ENCODE measurements at places on chromosomes 2 and 18.

DNA sequence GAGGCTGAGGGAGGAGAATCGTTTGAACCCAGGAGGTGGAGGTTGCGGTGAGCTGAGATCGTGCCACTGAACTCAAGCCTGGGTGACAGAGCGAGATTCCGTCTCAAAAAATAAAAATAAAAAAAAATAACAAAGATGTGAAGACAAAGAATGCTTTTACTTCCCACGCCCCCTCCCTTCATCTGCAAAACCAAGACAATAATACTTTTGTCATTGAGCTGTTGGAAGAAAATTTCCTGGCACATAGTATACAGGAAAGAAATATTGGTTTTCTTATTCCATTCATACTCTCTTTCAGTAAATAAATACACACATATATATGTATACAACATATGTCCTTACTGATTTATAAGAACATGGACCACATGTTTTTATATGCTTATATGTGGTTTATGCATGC, 12.2 kb downstream of the GREB1 start:
- DNase-seq, result no peak

DNA sequence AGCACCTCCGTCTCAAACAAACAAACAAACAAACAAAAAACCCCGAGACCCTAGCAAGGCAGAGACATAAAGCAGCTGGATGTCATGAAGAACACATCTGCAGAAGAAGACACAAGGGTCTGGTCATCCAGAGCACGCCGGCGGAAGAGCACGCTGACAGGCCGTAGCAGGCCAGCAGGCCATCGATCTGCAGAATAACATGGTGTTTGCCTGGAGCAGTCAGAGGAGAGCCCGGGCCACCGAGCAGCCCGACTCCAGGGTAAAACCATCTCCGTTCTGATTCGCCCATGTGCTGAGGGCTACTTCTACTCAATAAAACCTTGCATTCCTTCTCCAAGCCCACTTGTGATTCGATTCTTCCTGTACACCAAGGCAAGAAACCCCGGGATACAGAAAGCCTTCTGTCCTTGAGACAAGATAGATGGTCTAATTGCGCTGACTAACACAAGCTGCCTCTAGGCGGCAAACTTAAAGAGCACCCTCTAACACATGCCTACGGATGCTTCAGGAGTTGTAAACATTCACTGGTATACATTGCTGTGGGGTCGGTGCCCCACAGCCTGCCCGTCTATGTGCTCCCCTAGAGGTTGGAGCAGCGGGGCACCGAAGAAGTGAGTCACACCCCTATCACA, 549.8 kb upstream of the NRXN1 start:
- no peak for DNase-seq

DNA sequence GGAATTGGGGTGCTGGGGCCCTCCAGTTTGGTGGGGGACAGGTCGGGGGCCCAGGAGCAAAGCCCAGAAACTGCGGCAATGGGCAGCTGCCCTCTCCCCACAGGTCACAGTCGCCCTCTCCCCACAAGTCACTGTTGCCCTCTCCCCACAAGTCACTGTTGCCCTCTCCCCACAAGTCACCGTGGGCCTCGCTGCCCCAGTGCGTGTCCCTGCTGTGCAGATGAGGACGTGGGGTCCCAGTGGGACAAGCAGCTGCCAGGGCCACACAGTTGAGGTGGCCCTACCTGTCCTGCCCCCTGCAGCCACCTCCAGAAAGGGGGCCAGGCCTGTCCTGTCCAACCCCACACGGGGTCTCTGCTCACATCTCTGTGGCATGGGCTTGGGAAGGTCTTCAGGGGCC, 13.0 kb upstream of the AGXT start:
- DNase-seq, result no peak

GRCh38 chr2:2472044-2472443, 141.0 kb upstream of the MYT1L start:
- DNase-seq, result no peak

DNA sequence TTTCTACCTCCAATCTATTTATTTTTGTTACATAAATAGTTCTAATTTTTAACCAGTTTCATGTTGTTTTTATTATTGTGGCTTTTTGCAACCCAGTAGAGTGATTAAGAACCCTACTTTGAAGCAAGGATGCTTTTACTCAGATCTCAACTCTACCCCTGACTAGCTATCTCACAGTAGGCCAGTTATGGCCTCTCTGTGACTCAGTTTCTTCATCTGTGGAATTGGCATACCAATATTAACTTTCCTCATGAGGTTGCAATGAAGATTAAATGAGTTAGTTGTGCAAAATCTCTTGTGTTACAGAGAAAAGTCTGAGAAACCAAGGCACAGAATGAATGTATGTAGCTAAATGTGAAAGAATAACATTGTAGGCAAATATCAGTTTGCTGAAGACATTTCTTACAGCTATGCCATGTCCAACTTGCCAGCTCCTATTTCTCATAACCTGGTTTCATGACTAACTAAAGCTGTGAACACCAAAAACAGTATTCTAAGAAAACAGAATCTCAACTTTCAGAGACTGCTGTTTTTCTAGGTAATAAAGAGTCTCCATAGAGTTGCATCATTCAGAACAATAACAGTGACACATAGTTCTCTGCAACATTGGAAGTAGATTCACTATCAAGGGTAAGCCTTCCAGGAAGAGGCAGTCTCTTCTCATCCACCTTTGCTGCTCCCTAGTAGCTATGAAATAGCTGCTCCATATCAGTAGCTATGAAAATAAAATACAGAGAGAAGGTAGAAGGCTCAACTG, 33.2 kb upstream of the CYTIP start:
- no peak for DNase-seq

DNA sequence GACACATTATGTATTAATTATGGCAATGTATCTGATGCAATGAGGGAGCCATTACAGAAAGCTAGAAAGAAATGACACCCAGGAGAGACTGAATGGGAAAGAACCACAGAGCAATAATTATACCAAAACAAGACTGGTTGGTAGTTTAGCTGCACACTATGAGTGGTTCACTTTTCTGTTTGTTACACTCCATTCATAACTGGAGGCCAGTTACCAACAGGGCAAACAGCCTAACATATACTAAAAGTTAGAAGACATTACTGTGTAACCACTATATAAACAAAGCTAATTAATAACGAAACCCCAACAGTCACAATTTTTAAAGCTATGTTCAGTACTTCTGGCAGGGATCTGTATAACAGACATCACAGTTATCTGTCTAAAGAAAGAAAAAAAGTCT, 49.4 kb downstream of the NBAS start:
- DNase-seq, result no peak

DNA sequence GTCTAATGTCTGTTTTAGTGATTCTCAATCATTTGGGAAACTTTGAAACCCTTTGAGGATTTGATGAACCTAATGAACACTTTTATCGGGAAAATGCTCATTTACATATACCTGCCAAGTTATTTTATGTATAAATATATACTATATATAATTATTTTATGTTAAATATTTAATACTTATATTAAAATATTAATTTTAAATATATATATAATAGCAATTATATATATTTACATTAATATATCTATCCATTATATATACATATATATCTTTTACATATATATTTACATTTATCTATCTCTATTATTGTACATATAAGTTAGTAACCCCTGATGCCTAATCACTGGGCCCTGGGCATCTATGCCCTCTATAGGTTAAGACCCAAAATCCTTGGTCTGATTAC, 763.3 kb upstream of the FSHR start:
- no peak for DNase-seq

DNA sequence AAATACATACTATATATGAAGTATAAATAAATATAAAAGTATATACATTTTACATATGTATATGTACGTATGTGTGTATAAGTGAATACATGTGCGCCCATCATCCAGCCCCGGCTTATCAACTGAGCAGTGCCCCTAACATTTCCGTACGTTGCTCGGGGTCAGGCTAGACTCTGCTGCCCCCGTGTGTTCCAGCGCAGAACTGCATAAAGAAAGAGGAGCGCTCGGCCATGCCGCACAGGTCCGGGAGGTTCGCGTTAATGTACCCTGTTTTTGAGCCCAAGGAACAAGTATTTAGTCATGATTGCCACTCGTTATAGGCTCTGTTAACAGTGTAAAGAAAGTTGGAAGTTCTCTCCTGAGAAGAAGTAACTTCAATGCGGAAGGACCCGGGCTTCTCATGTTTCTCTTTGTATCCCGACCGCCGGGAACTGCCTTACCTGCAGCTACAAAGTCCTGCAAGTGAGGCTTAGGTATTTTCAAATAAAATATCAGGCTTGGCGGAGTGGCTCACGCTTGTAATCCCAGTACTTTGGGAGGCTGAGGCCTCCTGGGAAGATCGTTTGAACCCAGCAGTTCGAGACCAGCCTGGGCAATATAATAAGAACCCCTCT, 55.7 kb downstream of the CD8B2 start:
- peak; percentile 76 for DNase-seq

GRCh38 chr2:70143314-70144150, 47.3 kb downstream of the C2orf42 start:
- DNase-seq, result no peak

DNA sequence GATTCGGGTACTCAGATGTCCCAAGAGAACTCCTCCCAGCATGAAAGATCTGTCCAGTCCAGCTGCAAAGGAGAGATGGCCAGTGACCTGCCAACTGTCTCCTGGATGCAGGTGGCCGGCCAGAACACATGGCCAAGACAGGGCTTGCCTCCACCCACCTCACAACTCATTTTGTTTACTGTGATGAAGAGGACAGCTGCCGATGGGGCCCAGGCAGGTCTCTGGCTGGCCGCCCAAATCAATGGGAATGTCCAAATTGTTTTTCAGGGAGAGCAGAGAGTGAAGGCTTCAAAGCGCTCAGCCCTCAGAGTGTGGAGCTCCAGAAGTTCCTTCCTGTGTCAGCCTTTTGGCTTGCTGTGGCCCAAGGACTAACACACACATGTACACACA, 41.9 kb downstream of the FOSL2 start:
- no peak for DNase-seq

DNA sequence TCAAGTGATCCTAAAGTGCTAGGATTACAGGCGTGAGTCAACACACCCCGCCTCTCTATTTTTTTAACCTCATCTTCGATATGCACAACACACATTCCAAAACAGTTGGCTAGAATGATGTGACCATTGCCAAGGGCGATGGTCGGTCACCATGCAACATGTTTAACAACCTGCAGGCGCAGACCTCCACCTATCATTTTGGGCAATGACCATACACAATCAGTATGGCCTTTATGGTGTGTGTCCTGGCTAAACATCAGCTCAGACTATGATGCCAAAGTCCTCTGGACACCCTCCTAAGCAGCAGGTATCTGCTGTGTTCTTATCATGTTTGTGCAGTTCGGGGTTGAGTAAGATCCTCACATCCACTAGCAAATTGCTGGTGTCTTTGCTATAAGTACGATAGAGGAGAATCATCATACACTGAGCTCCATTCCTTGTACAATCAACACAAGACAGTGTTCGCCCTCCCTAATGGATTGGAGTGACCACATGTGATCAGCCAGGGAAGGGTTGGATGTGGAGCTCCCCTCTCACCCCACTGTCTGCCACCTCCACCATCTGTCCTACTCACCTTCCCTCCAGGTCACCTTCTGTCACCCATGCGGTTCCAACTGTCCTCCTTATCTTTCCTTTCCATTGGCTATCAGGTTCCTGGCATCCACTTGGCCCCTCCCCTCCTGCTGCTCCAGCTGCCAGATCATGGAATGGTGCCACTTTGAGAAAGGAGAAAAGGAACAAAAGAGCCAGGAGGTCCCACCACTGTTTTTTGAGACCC, 7.9 kb upstream of the RNF152 start:
- DNase-seq, result no peak

GRCh38 chr2:71930049-71930681, 217.5 kb downstream of the CYP26B1 start:
- DNase-seq, result no peak

DNA sequence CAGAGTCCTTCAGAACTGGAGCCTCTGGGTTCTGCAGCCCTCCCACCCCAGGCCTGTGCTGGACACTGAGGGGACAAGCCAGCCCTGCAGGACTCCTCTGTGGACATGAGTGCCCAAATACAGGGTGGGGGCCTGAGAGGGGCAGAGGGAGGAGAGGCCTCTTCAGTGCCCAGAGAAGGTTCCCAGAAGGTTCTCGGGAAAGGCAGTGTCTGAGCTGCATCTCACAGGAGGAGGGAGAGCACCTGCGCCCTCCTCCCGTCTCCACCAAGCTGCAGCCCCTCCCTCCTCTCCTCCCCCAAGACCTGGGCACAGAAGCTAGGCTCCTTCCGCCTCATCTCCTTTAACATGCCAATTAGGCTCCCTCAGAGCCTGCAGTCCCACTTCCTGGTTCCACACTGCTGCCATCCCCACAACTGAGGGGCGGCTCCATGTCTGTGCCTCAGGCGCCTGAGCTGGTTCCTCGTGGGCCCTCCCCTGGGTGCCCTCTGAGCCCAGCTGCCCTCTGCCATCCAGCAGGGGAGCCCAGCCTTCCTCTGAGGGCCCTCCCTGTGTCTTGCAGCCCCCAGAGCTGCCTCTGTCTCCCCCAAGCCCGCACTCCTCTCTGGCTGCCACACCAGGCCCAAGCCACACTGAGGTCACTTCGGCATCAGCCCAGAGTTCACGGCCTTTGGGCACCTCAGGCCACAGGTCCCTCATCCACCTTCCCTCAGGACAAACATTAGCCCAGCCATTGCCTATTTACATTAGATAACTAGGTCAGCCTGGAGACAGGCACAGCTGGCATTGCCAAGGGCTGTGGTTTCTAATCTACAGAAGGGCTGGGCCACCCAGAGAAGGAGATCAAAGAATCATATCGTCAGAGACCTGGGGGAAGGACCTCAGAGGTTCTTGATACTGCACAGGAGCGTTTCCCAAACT, 28.9 kb downstream of the KCNK3 start:
- no peak for DNase-seq

GRCh38 chr2:175976391-175977157, 25.5 kb downstream of the LNPK start:
- no peak for DNase-seq

DNA sequence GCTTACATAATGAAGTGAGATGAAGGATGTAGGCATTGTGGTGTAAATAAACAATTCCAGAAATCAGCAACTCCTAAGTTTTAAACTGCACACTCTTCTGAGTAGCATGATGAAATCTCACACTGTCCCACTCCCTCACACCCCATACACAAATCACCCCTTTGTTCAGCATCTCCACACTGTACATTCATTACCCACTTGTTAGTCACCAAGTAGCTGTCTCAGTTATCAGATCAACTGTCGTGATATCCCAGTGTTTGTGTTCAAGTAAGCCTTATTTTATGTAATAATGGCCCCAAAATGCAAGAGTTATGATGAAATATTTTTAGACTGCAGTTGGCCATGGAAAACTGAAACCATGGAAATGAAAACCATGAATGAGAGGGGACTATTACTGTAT, 135.7 kb downstream of the GRB14 start:
- DNase-seq, result no peak

DNA sequence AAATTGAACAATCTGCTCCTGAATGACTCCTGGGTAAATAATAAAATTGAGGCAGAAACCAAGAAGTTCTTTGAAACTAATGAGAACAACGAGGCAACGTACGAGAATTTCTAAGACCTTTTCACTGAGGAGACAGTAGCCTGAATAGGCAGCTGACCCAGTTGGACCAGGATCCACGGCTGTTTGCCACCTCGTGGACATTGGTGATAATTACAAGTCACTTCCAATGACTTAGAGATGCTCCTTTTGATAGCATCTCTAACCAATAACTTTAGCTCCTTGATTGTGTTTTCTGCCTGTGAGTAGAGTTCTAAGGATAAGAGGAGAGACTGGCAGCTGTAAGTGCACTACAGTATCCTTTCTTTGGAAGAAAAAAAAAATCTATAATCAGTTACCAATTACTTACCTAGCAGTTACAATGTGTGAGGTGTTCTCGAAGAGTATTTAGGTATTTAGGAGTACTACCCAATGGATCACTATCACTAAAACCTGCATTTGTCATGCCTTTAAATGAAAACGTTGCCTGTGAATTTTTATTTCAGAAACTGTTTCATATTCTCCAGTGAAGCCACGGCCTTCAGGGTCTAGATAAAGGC, 31.3 kb upstream of the CNTNAP5 start:
- no peak for DNase-seq

Measured in stimulated activated naive CD4-positive, alpha-beta T cell (primary cell).